ENCODE measurements at places on chromosomes 4 and X.

DNA sequence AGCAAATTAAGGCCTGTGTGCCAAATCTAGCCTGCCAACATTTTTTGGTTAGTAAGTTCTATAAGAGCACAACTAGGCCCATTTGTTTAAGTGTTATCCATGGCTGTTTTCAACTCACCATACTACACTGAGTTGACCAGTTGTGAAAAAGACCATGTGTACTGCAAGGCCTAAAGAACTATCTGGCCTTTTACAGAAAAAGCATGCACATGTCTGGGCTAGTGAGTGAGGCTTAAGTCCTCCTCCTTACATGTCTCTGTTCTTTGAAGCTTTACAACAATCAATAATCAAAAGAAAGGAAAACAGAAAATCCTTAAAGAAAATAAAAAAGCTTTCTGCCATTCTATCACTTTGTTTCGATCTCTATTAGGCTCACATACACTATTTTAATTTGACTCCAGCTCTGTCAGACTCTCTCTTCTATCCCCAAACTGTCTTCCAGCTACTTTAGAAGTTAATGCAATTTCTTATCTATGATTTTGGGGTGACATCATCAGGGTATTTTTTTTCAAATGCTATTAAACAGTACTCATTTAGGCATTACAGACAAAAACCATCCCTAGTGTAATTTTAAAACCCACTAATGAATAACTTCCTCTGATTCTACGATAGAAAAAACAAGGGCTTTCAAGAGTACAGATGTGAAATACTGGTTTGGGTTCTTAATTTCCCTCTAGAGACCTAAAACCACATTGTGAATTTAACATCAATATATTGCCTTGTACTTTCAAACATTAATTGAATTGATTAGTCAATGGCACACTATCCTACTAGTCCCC, 161.8 kb downstream of the MAB21L2 start:
- DNase-seq = no peak

- peak; percentile 38 for DNase-seq
Observed at GRCh38 chrX:129678614-129679195, 23.9 kb upstream of the APLN start.

- no peak for DNase-seq
Observed at GRCh38 chr4:113052379-113052951, 3.0 kb downstream of the ANK2 start.

GRCh38 chr4:10080589-10081217, 35.9 kb downstream of the WDR1 start:
- DNase-seq = no peak

- DNase-seq = no peak
Observed at GRCh38 chrX:69396916-69397315, 107.2 kb upstream of the NALF2 start.

DNA sequence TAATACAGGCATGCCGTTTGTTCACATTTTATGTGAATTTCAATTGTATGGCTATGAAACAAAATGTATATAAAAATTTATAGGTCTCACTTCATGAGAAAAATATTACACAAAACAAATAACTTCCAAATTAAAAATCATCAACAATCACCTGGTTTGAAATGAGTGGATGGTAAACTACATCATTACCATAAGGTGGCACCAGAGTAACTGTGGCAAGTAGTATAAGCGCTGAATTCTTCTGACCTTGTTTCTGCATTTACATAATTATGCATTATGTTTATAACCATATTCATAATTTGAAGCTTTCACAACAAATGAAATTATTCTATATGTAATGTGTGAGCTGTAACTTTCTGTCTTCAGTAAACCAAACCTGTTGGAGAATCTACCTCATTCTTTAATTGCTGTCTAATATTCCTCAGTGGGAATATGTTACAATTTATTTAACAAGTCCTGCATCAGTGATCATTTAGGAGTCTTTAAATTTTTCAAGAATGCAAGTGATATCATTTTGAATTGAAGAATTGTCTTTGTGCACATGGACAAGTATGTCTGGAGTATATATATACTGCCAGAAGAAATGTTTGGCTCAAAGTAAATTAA, 55.2 kb downstream of the MMRN1 start:
- DNase-seq = peak; percentile 51

DNA sequence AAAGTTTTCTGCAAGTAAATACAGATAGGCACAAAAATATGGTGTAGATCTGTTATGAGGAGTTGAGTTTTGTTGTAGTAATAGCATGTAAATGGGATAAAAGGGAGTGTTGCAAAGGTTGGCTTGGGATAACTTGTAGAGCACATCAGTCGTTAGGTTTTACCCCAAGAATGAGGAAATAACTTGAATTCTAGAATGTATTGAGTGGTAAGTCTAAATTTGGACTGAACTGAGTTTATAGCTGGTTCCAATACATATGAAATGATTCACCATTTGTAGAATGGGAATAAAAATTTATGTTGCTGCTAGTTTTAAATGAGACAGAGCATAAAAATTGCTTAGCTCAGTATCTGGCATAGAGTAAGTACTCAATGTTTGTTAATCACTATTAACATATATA, 719.2 kb downstream of the FSTL5 start:
- no peak for DNase-seq

- no peak for DNase-seq
Observed at GRCh38 chr4:129138810-129139496, 43.0 kb downstream of the C4orf33 start.

GRCh38 chr4:1928356-1929239, 57.4 kb downstream of the NSD2 start:
- DNase-seq = peak; percentile 22

DNA sequence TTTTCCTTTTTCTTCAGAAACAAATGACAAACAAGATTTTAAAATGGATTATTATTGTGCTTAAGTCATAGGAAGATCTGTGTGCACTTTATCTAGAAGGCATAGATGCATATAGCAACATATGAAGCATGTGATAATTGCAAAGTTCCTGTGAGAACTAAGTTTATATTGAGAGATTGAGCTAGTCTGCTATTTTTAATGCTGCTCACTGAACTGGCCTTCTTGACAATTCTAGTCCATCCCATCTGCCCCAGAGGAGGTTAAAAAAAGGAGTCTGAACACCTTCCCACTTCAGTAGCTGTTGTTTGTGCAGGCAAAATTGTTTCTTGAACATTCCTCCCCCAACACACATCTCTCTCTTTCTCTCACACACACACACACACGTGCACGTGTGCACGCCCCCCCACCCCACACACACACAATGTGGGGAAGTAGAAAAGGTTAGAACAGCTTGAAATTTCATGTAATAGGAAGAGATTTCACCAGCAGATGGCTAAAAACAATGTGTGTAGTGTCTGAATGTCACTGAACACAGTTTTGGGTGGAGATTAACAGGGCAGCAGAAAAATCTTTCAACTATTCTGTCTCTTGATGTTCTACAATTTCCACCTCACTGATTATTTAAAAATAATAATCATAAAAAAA, 108.0 kb downstream of the GPM6A start:
- no peak for DNase-seq

GRCh38 chr4:159429693-159430035, 326.8 kb downstream of the RAPGEF2 start:
- peak; percentile 69 for DNase-seq

DNA sequence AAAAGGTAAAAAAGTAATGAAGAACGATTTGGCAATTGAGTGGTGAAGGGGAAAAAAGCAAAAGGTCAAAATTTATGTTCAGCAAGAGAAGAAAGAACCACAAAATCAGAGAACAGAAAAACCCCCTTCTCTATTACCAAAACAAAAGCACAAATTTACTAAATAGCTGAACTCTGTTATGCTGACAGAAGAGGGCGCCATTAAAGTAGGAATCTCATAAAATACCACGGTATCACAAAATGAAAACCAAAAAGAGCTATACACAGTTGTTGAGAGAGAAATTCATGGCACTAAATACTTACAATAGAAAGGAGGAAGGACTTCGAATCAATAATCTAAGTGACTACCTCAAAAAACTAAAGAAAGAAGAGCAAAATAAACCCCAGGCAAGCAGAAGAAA, 69.6 kb upstream of the CXorf66 start:
- peak; percentile 12 for DNase-seq

- DNase-seq = peak; percentile 20
Observed at GRCh38 chr4:6322761-6323566, 53.3 kb downstream of the WFS1 start.

- peak; percentile 44 for DNase-seq
Observed at GRCh38 chrX:102515975-102516941, at the start of gene TMSB15A. Gene TMSB15A, minus strand, starts transcription at chrX:102516739.

DNA sequence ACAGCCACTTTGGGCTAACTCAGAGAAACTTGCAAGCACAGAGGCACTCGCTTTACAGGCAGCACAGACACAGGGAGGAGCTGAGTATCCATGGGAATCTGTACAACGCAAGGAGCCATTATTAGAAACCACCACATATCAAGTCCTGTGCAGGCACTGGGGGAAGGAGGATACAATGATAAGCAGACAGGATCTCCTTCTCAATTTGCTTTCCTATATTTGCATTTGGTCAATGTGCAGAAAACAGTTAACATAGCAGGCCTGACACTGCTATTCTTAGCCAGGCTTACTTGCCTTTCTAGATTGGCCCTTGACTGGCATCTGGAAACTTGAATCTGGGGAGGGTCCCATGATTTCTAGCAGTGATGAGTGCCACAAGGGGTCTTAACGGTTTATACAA, 65.8 kb downstream of the TEC start:
- peak; percentile 90 for DNase-seq

DNA sequence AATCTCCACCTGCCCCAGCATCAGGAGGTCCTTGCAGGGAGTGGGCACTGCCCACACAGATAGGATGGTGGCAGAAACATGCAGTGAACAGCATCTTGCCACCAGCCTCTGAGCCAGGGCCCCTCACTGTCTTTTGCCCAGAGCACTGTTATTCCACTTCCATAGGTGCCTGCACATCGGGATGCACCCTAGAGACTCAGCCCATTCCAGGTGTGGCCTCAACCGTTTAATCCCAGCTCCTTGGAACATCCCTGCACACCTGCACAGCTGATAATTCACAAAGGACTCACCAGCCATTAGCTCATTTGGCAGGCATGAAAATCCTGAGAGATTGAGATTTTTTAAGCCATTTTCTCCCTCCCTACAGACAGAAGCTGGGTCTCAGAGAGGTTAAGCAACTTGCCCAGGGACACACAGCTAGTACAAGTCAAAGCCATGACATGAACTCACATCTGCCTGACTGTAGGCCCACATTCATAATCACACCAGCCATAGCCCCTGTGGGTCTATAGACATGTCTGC, 116.3 kb downstream of the EFNB1 start:
- no peak for DNase-seq

GRCh38 chr4:39877971-39878370, 99.7 kb downstream of the PDS5A start:
- no peak for DNase-seq

- no peak for DNase-seq
Observed at GRCh38 chrX:116607776-116608175, 145.0 kb upstream of the CT83 start.

DNA sequence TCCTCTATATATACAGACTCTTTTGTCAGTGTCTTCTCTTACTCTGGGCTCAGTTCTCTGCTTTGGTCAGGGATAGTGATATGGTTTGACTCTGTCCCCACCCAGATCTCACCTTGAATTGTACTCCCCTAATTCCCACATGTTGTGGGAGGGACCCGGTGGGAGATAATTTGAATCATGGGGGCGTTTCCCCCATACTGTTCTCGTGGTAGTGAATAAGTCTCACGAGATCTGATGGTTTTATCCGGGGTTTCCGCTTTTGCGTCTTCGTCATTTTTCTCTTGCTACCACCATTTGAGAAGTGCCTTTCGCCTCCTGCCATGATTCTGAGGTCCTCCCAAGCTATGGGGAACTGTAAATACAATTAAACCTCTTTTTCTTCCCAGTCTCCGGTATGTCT, 144.4 kb downstream of the GLUD2 start:
- DNase-seq = no peak

- DNase-seq = no peak
Observed at GRCh38 chr4:37241647-37242046, 2.9 kb upstream of the NWD2 start.

GRCh38 chrX:130419263-130419662, 17.5 kb downstream of the RBMX2 start:
- no peak for DNase-seq

DNA sequence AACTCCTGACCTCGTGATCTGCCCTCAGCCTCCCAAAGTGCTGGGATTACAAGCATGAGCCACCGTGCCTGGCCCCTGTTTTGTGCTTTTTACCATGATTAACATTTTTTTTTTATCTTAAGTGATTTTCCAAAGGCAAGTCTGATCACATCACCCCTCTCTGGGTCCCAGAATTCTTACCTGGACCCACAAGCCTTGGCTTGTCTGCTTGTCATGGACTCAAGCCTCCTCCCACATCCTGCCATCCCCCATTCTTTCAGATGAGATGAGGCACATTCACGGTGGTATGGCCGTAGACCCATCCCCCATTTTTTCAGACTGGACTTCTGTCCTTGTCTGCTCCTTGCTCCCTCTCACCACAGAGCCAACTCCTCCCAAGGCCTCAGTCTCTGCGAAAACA, 55.3 kb downstream of the APLN start:
- no peak for DNase-seq

GRCh38 chr4:37188100-37188499, 56.4 kb upstream of the NWD2 start:
- DNase-seq = no peak

DNA sequence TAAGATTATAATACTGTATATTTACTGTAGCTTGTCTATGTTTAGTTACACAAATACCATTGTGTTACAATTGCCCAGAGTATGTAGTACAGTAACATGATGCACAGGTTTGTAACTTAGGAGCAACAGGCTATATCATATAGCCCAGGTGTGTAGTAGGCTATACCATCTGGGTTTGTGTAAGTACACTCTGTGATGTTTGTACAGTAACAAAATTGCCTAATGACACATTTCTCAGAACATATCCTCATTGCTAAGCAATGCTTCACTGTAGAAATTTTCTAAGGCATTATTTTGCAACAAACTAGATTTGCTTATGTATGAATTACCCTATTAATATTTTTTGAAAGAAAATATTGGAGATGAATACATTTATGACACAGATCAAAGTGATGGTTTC, 1390.9 kb downstream of the C4orf33 start:
- no peak for DNase-seq

DNA sequence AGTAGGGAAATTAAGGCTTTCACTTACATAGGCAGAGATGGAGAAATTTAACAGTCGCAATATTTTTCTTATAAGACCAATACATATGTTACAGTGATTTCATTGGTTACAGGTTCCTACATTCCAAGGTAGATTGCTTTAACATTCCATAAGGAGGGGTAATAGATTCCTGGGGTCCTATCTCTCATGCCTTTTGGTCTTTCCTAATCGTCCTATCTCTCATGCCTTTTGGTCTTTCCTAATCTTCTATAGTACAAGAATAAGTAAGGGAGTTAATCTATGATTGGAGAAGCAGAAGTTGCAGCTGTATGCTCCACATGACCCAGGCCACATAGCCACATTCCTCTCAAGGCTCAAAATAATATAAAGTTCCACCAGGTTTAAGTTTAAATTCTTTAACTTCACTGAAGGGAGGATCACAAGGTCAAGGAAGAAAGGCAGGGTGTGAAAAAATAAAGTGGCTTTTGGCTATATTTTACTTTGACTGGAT, 285.0 kb upstream of the BOD1L1 start:
- peak; percentile 3 for DNase-seq
